Cortex of kidney (tissue), 1 donor: ENCODE measurements at places on chromosomes 16 and 17.

DNA sequence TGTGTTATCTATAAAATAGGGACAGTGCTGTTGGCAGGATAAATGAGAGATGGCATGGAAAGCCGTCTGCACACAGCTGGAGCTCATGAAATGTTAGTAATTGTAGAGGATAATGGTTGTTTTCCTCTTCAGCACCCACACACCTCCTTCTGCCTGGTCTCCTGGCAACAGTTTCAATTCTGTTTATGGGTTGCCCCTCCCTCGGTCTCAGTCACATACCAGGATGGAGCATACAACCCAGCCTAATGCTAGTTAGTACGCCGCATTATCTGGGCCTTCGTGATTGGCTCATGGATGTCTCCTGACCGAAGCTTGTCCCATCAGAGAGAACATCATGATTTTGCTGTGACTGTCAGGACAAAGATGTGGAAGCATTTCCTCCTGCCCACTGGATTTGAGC, 126.2 kb upstream of the WSCD1 start:
- DNase-seq, result no peak

DNA sequence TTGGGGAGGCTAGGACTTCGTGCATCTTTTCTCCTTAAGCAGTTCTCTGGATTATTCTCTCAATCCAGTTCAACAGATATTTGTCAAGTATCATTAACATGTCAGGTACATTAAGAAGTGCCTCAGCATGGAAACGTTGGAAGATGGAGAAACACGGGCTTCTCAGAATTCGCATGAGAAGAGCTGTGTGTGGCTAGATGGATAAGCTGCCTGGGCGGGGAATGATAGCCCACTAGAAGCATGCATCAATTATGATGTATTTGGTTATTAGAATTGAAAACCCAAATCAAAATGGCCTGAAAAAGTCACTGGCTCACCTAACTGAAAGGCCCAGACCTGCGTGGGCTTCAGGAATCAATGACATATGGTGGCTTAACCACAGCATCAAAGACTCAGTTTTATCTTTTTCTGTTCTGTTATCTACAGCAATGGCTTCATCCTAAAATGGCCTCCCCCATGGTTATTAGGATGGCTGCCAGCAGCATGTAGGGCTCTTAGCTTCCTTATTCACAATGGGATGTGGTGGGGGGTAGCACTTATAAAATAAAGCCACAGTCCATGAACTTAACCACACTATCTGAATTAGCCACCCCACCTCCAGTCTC, 43.9 kb downstream of the MMD start:
- no peak for DNase-seq

DNA sequence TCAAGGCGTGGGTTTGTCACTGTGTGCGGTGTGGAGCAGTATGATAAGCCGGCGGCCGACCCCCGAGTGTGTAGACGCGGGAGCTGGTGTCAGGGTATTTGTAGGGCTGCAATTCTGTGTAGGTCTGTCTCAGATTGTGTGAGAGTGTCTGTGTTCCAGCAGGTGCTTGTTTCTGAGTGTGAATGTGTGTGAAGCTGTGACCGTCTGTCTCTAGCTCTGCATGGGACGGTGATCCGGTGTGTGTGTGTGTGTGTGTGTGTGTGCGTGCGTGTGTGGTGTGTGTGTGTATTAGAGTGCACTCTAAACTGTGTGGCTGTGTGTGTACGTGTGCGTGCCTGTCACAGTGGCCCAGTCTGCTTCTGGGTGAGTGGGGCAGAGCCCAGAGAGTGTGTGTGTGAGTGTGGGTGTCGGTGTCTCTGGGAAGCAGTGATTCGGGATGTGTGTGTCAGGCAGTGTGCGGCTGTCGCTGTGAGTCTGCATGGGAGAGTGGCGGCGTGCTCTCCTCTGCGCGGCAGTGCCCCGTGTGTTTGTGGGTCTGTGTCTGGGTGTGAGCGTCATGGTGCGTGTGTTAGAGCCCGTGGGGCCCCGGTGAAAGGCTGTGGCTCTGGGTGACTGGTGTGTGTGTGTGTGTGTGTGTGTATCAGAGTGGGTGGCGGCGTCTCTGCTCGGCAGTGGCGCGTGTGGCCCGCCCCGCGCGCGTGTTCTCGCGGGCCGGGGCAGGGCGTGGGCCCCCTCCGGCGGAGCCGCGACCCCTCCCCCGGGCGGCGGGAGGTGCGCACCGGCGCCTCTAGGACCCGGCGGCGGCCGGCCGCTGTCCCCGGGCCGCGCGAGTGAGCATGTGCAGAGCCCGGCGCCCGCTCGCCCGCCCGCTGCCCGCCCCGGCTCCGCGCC, at the start of gene WSCD1:
Gene WSCD1 (plus strand): TSS at position 841 of the 891 bp plus-strand sequence. CDS start 10,280 bp downstream, outside the sequence.
- no peak for DNase-seq

DNA sequence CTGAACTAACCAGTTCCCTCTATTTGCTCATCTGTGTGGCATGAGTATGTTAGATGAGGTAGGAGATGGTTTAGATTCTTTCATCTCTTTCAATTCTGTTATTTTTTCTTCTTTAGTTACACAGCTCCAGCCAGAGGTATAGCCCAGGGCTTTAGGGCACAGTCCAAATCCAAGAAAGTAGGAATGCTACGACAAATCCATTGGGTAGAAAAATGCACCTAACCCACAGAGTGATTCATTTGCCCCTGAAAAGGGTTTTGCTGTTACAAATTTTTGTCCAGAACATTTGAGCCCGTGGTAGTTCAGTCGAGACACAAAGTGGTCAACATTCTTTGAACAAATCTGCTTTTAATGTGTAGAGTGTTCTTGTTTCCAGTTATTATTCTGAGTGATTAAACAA, 250.7 kb downstream of the HS3ST3A1 start:
- DNase-seq, result no peak

DNA sequence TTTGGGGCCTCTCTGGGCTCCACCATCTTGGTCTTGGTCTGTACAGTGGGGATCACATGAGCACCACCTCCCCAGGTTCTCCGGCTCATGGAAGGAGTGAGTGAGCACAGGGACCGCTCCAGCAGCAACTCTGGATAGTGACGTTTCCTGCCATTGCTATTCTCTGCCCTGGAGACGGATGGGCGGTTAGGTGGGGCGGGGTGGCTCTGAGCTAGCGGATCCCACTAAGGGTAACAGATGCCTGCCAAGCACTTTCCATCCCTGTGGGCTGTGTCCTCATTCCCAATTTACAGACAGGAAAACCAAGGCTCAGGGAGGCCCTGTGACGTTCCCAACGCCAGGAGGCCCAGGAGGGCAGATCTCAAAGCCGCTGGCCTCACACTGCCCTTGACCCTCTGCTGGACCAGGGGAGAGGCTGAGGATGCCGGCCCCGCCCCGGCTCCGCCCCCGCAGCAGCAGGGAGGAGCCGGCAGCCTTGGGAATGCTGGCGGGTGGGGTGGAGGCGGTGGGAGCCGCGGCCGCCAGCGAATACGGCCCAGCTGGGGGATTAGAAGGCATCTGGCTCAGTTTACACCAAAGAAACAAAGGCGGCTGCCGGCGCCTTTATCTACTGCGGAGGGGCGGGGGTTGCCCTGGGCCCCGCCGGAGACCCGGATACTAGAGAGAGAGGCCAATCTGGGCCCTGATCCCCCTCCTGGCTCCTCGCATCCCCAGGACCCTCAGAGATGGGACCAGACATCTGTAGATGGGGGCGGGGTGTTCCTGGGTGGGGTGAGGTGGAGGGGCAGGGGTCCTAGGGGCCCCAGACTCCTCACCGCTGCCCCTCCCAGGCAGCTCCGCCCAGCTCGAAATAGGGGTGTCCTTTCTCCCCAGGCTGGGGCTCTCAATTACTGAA, 122.3 kb upstream of the CIBAR2 start:
- no peak for DNase-seq

GRCh38 chr16:974001-974601, 3.3 kb upstream of the LMF1 start:
- DNase-seq, result no peak
